GM20000 (cell line): ENCODE measurements at places on chromosomes 3 and 15.

DNA sequence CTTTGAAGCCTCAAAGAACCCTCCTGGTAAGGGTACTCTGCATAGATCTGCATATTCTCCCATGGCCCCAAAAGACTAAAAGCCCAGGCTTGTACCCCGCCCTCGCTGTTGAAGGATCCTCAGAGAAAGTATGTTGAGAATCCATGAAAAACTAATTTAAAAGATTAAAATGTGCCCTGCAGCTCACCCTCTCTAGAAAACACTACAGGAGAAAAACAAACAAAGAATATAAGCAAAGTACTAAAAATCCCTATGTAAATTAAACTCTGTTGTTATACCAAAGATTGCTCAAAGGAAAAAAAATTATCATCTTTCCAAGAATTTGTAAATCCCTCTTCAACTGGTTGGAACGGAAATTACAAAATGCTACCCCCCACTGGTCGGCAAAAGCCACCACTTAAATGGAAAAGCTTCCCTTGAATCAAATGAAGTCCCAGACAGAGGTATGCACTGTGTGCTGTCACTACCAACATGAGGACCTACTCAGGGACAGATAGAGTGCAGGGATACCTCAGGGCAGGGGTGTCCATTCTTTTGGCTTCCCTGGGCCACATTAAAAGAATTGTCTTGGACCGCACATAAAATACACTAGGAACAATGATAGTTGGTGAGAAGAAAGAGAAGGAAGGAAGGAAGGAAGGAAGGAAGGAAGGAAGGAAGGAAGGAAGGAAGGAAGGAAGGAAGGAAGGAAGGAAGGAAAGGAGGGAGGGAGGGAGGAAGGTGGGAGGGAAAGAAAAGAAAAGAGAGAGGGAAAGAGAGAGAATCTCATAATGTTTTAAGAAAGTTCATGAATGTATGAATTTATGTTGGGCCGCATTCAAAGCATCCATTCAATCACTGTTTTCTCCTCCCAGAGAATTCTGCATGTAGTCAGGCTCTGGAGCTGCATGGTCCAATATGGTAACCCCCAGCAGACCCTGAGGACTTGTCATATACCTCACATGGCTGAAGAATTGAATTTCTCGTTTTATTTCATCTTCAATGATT is 88.1 kb downstream of the MAGI1 start:
- DNase-seq: no peak

DNA sequence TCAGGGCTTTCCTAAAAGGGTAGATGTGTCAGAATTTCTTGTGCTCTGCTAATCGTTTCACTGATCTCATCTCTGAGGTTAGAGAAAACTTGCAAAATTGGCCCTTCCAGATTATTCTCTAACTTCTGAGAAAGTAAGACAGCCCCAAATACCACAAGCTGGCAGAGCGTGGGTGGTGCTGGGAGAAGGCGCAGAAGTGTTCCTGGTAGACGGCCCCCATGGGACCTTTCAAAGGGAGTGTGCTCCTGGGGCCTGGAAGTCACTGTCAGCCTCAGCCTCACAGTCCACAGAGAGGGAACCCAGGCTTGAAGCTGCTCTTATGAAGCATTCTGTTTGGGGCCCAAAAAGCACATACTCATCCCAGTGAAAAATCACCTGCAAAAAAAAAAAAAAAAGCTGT is 86.5 kb upstream of the PFN2 start:
- DNase-seq: no peak

- no peak for DNase-seq
Observed at GRCh38 chr3:72299823-72300222, 514.9 kb upstream of the PROK2 start.

- DNase-seq: no peak
Observed at GRCh38 chr15:30885814-30886213, 17.9 kb upstream of the FAN1 start.

DNA sequence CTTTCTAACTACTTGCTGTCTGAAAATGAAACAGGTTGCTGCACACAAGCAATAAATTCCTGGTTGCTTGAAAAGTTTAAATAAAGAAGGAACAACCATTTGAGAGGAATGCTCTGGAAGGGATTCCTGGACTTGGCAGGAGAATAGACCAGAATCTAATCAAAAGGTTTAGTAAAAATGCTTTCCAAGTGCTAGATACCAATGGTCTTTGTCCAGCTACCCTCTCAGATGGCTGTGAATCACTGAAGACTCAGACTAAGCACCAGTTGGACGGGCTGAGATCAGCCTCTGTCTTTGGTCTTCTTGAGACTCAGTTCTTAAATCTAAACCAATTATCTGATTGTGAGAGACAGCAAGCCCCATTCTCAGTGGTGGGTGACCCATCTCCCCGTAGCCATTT is 27.7 kb upstream of the LPP start:
- no peak for DNase-seq

- DNase-seq: no peak
Observed at GRCh38 chr3:132445817-132446216, 28.5 kb downstream of the DNAJC13 start.

GRCh38 chr3:187044206-187044605 is 95.1 kb downstream of the RPL39L start:
- DNase-seq: peak; percentile 66

DNA sequence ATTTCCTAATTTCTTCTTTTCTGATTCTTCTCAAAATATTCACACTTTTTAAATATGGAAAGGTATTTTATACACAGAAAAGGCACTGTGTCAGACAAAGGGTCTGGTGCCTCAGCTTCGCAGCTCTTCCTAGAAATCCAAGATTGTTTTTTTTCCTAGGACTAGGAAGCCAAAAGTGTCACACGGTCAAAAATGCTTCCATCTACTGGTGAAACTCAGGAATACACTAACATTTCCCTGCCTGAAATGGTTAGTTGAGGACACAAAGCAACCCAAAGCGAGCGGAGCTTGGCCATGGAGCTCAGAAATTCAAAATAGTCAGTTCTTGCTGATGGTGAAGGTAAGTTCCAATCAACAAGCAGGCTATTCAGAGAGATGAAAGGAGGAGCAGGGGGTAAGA is 426.5 kb upstream of the RASGRP1 start:
- DNase-seq: no peak

- no peak for DNase-seq
Observed at GRCh38 chr15:81275711-81276392, 48.1 kb downstream of the STARD5 start.

GRCh38 chr3:72281551-72281950 is 496.6 kb upstream of the PROK2 start:
- DNase-seq: no peak

DNA sequence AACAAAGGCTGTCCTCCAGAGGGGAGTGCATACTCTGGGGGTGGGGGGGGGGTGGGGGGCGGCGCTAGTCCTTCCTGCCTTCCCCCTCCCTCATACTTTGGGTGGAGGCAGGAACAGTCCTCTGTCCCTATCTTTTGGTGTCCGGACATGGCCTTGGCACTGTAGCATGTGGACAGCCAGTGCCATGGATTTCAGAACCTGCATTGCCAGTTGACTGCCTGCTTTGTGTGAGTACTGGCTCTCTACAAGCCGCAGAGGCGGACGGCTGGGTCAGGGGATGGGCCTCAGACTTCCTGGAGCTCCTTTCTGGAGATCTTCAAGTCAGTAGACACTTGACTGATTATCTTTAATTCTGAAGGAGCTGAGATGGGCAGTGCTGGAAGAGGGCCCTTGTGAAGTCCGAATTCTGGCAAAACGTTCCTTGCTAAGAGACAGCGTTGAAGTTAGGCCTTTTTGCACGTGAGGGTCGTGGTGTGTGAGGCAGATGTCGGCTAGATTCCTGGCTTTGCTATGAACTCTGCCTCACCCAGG is 2.5 kb downstream of the CLDN11 start:
- no peak for DNase-seq

- DNase-seq: no peak
Observed at GRCh38 chr15:41777421-41777973, 3.2 kb downstream of the MAPKBP1 start.

DNA sequence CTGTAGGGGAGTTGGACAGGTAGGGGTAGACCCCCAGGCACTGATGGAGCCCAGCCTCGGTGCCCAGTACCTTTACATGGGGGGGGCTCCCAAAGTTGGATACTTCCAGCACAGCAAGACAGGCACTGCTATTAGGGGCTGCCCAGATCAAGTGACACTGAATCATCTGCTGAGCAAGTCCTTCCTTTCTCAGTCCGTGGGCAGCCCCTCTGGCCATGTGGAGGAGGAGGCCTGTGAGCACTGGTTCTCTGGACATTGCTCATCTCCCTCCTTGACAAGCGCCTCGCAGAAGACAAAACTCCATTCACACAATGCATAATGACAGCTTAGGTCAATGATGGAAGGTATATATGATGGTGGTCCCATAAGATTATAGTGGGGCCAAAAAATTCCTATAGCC is 35.7 kb downstream of the EEFSEC start:
- no peak for DNase-seq

- DNase-seq: peak; percentile 23
Observed at GRCh38 chr3:168250415-168250861, 154.7 kb upstream of the GOLIM4 start.

DNA sequence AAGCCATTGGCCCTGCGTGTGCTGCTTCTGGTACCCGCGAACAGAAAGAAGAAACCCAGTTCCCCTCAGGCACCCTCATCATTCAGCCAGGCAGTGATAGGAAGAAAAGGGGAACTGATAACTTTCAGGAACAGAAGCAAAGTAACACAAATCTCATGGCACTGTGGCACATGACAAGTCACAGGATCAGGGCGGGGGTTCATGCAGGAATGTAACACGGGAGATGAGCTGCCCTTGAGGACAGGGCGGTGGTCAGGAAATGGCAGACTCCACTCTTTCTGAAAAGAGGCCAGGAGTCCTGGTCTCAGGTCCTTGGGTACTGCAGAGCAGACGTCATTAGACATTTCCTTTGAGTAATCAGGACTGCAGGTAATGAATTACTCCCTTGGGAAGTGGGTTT is 95.5 kb downstream of the CCNL1 start:
- DNase-seq: no peak
